ENCODE measurements at places on chromosomes 16 and 17.

- DNase-seq = no peak
Observed at GRCh38 chr17:50935221-50935995, 69.3 kb upstream of the TOB1 start.

DNA sequence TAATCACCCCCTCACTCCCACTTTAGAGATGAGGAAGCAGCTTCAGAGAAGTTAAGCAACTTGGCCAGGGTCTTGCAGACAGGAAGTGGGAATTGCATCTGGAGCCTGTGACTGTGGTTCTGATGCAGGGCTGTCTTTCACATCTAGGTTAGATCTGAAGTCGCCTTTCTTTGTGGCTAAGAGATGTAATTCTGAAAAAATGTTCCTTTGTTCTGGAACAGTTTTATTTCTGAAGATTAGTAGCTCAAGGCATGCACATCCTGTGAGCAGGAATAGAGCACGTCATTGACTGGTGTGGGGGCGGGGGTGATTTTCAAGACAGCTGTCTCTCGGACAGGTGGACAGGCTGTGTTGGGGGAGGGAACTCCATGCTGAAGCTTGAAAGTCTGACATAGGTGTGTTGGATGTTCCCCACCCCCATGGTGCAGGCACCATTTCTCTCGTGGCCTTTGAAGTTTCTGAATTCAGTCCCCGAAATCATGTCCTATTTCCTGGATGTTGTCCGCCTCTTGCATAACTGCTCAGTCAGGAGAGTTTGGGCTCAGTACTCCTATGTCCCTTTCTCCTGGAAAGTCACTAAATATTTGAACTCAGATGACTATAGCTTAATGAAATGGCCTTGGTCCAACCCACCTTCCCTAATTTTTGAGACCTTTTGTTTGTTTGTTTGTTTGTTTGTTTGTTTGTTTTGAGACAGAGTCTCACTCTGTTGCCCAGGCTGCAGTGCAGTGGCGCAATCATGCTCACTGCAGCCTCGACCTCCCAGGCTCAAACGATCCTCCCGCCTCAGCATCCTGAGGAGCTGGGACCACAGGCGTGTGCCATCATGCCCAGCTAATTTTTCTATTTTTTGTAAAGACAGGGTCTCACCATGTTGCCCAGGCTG is 21.0 kb upstream of the HERPUD1 start:
- DNase-seq = no peak

- peak; percentile 63 for DNase-seq
Observed at GRCh38 chr17:56678249-56679114, 85.0 kb downstream of the NOG start.

DNA sequence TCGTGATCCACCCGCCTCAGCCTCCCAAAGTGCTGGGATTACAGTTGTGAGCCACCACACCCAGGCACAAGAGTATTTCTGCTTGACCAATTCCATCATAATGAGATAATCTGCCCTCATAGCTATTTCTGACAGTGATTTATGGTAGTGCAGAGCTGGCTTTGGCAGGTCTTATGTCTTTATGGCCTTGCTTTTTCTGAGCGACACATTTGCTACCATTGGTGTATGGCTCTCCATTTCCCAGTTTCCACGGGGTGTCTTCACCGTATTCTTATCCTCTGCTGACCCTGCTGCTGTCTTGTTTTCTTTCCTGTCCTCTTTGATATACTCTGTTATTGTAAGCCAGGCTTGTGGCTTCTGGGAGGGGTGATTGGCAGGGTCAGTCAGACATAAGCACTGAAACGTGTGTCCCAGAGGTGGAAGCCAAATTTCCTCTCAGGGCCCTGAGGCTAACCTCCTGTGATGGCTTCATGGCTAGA is 161.1 kb upstream of the TBX2 start:
- DNase-seq = no peak

GRCh38 chr17:51818777-51819176 is 339.7 kb downstream of the CA10 start:
- no peak for DNase-seq

Data from right kidney (tissue), 9 donors.